CD4-positive, alpha-beta T cell treated with Interleukin-2 at 100 ng/mL for 4 hours (primary cell): ENCODE measurements at places on chromosomes 12 and 14.

- DNase-seq, result no peak
Measured at GRCh38 chr12:86735851-86736250, 479.7 kb upstream of the MGAT4C start.

DNA sequence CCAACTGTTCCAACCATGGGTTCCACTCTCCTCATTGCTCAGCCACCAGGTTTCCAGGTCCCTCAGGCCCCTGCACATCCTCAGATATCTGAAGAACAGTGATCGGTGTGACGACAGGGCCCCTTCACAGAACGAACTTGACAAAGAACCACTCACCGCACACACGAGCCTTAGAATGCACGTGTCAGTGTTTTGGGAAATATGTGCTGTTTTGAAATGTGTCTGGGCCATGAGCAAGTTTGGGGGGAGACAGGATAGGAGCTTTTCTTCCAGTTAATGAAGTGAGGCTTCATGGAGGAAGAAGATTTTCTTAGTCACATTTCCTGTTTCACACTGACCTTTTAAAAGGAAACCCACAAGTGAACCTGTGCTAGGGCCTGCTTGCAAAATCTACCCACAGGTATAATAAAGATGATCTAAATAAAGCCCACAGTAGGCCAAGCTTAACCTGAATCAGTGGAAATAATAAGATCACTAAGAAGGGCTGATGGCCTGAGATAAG is 58.6 kb downstream of the ZFP36L1 start:
- DNase-seq, result peak; percentile 75

DNA sequence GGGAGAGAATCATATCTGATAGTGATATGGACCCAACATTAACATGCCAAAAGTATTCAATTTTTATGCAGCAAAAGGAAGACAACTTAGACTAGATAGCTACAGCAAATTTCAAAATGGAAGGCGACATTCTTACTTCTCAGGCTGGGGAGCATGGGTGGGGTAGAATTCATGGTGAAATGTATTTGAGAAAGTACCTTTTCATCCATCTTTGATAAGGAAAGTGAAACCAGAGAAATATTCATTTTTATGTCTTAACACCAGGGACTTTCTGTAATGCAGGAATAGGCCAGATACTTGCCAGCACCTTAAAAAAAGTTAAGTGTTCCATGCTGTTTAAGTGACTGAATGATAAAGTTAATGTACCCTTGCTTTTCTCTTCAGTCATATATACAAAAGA is 13.4 kb downstream of the BTG1 start:
- peak; percentile 55 for DNase-seq

- no peak for DNase-seq
Measured at GRCh38 chr12:127425474-127425873, 841.5 kb upstream of the TMEM132C start.

GRCh38 chr12:26821212-26821701 is 11.7 kb downstream of the ITPR2 start:
- DNase-seq, result no peak

GRCh38 chr14:84792722-84793410 is 737.1 kb upstream of the FLRT2 start:
- no peak for DNase-seq

GRCh38 chr14:20714593-20715250 is 26.2 kb downstream of the ANG start:
- DNase-seq, result no peak

- no peak for DNase-seq
Measured at GRCh38 chr12:19675361-19675760, 236.1 kb downstream of the AEBP2 start.
